ENCODE measurements at places on chromosomes 5 and 9.

DNA sequence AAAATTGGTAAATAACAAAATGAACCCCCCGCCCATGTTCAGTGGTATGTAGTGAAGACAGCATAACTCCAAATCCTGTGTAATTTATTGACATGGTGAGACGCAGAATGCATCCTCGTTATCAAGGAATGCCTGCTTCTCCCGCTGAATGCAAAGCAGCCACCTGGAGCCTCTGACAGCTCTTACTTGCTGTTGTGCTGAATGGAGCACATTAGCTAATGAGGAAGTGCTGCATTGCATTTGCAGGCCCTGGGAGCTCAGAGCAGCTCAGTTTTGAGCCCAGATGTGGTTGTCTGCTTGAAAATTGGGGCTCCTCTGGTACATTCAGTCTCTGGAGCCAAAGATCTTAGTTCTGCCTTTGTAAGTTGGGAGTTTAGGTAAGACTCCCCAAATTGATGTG, 28.9 kb downstream of the PLAC8L1 start:
- no peak for DNase-seq

DNA sequence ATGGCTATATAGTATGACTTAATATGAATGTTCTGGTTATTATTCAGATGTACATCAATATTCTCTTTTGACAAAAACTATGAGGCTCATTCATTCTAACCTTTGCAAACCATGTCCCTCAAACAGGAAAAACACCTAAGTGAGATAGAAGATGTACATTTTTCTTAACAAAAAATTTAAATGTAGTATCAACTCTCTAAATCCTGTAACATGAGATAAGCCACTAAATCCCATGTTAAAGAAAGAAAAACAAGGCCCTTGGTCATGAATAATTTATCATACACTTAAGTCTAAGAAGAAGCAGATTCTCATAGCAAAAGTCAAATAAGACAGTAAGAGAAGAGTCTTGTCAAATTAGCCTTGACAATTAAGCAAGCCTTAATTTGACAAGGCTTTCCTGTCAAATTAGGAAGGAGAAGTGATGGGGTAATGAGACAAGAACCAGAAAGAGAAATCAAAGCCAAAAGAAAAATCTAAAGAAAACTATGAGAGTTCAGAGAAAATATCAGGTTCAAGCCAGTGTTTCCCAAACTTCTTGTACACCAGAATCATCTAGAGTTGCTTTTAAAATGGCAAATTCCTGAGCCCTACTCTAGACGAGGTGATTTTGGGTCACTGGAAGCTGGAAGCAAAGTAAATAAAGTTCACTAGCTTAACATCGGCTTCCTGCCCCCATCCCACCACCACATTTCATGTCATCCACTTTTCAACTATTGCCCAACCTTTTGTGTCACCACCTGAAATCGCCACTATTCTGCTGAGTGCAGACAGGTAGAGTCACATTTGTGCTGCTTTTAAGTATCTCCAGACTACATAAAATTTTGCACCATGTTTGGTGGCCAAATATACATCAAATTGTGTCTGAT, 76.5 kb downstream of the NR6A1 start:
- DNase-seq, result no peak

DNA sequence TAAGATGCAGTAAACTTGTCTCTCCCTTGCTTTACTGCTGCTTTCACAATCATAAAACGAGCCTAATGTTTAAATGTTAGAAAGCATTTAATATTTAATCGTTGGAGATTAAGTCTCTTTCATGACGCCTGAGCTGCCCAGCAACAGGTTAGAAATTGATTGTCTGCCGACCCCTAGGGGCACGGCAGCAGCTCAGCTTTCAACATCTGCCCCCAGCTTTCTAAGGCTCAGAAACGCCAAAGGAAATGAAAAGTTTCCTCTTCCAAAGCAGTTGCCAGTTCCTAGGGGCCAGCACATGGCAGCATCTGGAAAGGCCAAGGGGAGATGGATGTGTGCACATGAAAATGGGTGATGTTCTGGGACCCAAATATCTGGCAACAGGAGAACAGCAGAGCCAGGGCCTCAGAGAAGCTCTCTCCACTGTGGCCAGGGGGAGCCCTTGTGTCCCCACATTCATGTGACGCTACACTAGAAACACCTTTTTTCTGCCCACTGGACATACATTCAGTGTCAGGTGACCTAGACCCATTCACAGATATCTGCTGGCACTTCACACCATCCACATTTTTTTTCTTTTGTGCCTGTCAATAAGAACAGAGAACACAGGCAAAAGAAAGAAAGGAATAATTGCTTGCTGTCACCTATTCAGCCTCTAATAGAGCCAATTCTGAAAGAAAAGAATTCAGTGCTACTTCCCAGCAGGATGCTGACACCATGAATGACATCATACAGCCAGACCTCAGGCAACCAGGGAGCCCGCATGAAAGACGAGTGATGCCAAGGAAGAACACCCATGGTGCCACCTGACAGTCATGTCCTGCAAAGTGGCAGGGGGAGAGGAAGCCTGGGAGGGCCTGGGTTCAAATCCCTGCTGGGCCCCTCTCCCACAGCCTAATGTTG, 205.0 kb upstream of the TAS2R1 start:
- no peak for DNase-seq

GRCh38 chr5:14068136-14068535, 75.0 kb upstream of the TRIO start:
- no peak for DNase-seq

- peak; percentile 13 for DNase-seq
Observed at GRCh38 chr5:96963267-96963666, 27.4 kb downstream of the LNPEP start.

GRCh38 chr9:83583151-83584014, 39.6 kb upstream of the IDNK start:
- DNase-seq, result peak; percentile 15

- DNase-seq, result no peak
Observed at GRCh38 chr5:179163236-179164155, 103.3 kb downstream of the ZNF354C start.

GRCh38 chr5:179272326-179273072, 72.8 kb downstream of the ADAMTS2 start:
- no peak for DNase-seq

DNA sequence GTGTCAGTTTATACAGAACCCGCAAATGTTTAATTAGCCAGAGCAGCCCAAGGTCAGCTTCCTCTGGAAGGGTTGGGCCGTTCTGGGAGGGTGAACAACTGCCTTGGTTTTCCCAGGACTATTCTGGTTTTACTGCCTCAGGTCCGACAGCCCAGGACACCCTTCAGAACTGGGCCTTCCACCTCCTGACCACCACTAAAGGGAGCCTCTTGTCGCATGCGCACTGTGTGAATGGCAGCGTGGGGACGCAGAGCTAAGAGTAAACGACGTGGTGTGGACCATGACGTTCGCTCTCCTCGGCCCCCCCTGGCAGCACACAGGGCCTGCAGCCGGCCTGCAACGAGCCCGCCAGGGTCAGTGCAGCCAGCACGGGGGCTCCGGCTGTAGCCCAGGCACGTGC, 214.9 kb downstream of the FANCC start:
- DNase-seq, result no peak

- DNase-seq, result no peak
Observed at GRCh38 chr9:7479300-7479699, 320.3 kb downstream of the DMAC1 start.

DNA sequence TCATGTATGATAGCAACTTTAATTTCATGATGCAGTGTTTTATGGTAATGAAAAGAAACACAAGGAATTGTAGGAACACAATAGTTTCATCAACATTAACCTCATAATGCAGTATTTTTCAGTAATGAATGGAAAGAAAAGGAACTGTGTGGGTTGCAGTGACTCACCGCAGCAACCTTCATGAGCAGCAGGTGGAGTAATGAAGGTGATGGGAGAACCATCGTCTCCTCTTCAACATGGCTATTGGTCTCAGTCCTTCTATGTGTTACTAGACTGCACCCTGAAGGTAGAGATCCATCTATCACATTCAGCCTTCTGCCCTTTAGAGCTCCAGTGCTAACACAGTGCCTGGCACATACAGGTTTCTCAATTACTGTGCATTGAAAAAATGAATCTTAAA, 58.0 kb downstream of the TMEM215 start:
- no peak for DNase-seq

DNA sequence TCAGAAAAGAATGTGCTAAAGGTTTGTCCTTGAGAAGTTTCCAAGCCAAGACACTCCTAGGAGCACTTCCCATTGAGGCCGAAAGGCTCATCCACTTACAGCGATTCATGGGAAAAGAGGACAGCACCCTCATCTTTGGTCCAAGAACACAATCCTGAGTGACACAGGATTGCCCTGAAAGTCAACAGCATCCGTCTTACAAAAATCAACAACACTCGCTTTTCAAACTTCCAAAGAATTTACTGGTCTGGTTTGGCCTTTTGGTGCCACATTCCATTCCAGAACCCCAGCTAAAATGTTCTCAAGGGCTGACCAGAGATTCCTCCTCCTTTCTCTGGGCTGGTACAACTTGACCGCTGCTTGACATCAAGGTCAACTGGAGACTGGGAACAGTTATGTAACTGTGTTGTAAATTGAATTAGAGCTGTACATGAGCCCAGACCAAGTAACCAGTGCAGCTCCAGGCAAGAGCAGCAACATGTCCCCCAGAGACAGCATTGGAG, 415.8 kb upstream of the PIK3R1 start:
- DNase-seq, result no peak

DNA sequence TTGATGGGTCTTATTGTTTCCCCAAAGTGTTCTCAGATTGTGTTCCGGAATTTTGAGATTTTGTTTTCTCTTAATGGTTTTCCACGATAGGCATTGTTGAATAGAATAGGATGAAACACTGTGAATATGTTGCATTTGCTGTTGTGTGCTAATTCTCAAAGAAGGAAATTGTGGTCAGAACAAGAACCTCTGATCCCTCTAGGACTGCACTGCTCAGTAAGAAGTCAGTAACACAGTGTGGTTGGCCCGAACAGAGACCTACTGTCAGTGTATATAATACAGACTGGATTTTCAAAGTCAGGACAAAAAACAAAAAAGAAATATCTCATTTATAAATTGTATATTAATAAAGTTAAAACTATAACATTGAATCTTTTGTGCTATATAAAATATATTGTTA, 494.8 kb downstream of the MAT2B start:
- DNase-seq, result no peak

- DNase-seq, result no peak
Observed at GRCh38 chr5:17190242-17190778, 27.1 kb upstream of the BASP1 start.

- DNase-seq, result no peak
Observed at GRCh38 chr5:178439493-178440180, 150.6 kb downstream of the COL23A1 start.

GRCh38 chr5:21173526-21173925, 1185.5 kb upstream of the CDH18 start:
- no peak for DNase-seq

DNA sequence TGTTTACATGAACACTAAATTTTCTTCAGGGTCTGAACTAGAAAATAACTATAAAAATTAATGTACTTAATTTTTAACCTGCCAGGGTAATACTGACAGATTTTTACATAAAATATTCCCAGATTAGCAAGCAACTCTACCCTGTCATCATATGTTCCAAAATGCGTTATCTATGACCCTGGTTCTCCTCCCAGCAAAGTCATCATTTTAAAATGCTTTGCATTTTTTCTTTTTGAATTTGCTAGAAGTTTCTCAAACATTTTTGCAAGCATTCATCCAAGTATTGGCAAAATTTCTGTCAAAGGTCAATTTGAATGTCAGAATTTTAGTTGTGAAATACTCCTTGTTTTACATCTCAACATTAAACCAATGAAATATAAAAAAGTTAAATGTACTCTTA, 144.5 kb upstream of the FTMT start:
- DNase-seq, result no peak

DNA sequence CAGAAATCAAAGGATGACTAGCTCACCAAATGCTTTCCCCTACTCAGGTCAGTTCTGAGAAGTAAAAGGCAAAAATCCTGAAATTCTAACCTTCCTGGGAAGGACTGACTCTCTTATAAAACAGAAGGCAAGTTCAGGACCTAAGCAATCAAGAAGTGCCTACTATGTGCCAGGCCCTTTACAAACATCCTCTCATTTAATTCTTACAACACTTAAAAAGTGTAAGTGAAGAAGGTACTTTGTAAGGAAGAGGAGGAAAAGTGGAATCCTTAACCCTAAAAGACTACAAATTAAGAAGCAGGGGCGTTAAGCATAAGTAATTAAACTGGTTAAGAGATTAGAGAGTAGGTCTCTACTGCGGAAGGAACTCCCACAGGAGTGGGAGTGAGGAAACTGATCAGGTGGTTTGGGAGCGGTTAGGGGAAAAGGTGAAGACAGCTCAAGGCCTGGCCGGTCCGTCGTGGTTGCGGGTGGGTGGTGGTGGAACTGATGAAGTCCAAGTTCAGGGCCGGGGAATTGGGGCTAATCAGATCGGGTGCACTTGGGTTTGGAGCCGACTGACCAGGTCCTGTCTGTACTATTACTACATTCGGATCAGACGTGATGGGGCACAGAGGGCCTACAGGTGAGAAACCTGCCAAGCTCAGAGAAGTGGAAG, 839 bp downstream of the MED27 start:
- DNase-seq, result no peak

GRCh38 chr9:75120686-75121085, 32.4 kb downstream of the OSTF1 start:
- no peak for DNase-seq

GRCh38 chr5:6135977-6136376, 242.4 kb downstream of the MED10 start:
- DNase-seq, result no peak

GRCh38 chr5:94849324-94849723, 230.9 kb downstream of the SLF1 start:
- no peak for DNase-seq

DNA sequence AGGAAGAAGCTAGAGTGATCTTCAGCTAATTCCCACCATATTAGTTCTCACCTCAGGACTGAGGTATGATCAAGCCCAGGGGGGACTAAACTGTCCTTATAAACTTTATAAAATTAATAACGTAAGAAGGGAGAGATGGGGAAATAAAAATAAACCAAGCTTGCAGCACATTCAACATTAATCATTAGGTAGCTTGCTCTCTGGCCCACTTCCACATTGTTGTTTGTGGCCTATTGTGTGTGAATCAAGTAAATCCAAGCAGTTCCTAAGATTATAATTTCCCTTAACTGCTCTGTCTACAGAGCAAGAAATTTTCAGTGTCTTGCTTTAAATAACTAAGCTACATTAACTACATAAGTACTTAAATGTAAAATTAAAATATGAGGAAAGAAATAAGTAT, 131.3 kb upstream of the ABCA1 start:
- no peak for DNase-seq

GRCh38 chr5:50694027-50694590, 27.7 kb downstream of the PARP8 start:
- DNase-seq, result no peak

DNA sequence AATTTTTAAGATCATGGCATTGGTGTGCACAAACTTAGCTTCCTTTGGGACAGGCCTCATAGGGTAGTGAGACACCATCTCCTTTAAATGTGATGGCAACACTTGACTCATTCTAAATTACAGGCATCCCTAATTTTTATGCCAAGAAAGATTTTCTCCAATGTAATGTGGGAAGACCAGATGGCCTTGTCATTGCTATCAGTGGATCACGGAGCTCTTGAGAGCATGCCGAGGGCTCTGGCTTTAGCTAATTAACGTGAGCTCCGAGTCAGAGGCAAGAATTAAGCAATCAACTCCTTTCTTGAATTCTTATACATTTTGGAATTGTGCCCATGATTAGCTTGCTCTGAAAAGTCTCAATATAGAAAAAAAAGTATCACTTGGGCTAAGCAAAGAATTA, 215.8 kb downstream of the LRRC70 start:
- DNase-seq, result no peak
